ENCODE measurements at places on chromosomes 5 and 9.

GRCh38 chr5:74865256-74865803, 857 bp downstream of the FAM169A start:
- no peak for DNase-seq

DNA sequence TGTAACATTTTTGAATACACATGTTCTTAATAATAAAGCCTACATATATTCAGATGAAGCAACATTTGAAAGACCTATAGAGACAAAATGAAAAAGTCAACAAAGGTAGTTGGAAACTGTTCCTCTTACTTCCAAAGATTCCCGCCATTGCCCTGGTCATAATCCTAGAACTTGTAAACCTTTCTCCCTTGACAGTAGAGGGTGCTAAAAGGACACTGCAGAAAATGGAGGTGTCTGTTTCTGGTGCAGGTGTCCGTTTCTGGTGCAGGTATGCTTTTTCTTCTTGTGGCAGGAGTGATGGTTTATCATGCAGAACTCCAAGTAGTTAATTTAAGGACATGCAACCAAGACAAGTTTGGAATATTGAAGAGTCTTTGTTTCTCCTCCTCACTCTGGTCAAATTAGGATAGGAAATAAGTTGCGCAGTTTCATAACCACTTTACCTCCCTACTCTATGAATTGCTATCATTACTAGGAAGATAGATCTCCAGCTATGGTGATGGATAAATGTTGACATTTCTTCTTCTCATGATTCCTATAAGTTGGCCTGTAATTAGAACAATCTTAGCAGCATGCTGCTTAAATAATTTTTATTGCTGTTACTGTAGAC, 56.0 kb upstream of the FAM174A start:
- no peak for DNase-seq

DNA sequence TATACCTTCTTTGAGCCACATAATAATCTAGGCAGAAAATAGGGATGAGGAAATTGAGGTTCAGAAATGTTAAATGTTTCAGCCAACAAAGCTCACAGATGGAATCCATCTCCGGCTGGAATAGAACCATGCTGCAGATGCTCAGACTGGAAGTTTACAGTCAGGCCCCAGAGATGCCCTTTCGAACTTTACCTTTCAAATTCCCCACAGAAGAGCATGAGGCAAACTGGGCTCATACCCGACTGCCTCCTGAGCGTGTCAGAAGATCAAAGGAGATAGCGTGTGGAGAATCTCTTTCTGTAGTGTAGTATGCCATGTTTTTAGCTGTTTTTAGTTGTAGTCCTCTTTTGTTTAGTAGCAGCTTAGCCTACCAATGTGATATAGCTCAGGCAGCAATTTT, 72.0 kb upstream of the DAP start:
- DNase-seq, result no peak

GRCh38 chr5:54720341-54720740, 202.8 kb downstream of the SNX18 start:
- DNase-seq, result no peak

GRCh38 chr5:104628911-104629310, 1066.3 kb upstream of the NUDT12 start:
- no peak for DNase-seq

DNA sequence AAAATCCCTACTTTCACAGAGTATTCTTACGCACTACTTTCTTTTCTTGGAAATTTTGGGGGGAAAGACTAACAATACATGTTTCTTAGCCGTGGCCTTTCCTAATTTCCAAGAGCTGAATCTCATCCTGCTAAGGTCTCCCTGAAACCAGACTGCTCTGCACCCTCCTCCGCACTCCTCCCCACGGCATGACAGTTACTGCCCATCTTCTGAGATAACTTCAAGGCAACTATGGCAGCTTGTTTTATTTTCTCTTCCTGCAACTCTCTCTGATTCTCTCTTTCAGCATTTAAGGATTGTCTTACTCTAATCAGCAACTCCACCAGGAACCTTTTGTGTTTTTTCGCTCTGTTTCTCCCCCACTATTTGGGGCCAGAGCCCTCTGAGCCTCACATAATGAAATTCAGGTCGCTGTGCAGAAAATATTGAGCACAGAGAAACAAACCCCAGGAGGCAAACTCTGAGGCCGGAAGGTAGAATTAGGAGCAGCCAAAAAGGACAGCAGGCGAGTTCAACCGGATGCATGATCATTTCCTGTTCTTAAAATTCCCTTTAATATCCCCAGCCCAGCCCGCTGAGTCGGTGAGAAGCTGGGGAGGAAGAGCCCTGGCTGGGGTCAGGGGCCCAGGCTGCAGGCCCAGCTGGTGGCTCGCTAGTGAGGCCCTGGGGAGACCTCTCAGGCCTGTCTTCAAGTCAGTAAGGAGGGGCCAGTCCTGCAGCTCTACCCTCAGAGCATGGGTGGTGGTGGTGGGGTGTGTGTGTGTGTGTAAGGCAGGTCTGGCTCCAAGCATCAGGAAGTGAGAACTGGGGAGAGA, 213.6 kb upstream of the S1PR3 start:
- DNase-seq, result no peak

DNA sequence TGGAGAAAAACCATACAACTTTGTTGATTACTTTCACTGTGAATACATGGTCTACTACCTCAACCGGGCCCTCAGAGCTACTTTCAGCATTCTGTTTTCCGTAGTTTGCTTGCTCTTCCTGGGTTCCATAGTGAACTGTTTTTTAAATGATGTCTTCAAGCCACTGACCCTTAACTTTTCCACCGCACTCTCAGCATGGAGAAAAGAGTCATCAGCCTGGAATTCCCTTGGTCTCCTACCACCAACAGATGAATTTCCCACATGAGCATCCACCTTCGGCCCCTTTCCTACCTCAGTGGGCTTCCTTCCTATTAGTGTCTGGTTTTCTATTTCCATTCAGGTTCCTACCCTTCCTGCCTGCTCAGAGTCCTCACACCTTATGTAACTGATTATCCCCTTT, 135.9 kb upstream of the ADAMTSL1 start:
- no peak for DNase-seq

DNA sequence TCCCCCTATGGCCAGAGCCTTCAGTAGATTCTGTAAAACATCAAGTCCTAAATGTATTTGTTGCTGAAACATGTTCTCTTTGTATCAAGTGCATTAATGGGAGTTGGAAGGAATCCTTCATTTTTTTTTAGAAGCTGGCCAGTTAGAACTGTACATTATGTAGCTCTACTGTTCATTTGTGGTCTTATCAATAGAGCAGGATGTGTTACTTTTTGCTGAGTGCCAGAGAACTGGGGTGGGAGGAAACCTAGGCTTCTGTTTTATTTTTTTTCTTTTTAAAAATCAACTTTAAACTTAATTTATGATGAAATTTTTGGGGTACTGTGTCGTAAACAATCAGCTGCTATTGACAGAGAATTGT, 5.1 kb downstream of the PIP5K1B start:
- DNase-seq, result no peak

DNA sequence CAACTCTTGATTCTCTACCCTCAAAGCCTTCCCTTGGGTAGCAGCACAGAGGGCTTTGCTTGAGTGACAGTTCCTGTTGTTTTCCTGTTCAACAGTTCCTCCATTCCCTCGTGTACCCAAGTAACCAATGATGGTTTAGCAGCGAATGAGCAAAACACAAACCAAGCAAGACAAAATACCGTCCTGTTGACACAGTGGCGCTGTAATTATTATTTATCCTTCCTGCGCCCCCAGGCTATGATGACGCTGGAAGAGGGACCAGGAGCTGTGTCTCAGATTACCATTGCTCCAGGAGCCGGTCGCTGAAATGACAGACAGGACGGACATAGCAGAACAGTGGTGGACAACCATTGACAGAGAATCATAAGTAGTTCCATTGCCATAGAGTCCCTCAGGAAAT, 154.8 kb downstream of the GADD45G start:
- DNase-seq, result no peak

DNA sequence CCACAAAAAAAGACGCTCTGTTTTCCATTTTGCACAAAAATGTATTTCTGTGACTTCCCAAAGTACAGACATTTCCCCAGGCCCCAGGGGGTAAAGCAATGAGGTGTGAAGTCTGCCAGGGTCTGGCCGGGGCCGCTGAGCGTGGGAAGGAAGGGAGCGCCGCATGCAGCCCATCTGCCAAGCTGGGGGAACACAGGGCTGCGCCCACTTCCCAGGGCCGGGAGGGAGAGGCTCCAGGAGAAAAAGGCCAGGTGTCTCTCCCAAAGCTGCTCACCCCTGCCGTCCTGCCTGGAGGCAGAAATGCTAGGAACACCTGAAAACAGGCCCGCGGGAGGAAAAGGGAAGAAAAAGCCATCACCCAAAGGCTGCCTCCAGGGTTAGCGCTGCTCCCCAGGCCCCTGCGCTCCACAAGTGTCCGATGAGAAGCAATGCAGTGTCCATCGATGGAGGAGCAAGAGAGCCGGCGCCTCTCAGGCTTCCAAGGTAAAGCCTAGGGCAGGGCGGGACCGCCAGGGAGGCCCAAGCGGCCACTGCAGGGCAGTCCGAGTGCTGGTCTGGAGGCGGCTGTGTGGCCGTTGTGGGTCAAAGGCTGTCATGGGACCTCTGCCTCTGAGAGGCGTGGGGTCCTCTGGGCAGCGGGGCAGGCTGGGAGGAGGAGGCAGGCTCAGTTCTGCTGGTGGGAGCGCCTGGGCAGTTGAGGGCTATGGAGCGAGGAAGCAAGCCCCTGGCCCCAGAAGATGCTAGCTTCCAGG, 6.0 kb upstream of the ZDHHC12 start:
- no peak for DNase-seq

- DNase-seq, result no peak
Observed at GRCh38 chr9:110444911-110445310, 107.2 kb upstream of the TXNDC8 start.

GRCh38 chr5:127292030-127292735, 1.6 kb downstream of the MEGF10 start:
- no peak for DNase-seq

- DNase-seq, result no peak
Observed at GRCh38 chr9:93576258-93577077, at the start of gene PHF2. TSS of gene PHF2 (plus strand) at chr9:93576584. CDS start at chr9:93576774, 190 bp downstream.

GRCh38 chr5:54547711-54548250, 30.2 kb downstream of the SNX18 start:
- no peak for DNase-seq

DNA sequence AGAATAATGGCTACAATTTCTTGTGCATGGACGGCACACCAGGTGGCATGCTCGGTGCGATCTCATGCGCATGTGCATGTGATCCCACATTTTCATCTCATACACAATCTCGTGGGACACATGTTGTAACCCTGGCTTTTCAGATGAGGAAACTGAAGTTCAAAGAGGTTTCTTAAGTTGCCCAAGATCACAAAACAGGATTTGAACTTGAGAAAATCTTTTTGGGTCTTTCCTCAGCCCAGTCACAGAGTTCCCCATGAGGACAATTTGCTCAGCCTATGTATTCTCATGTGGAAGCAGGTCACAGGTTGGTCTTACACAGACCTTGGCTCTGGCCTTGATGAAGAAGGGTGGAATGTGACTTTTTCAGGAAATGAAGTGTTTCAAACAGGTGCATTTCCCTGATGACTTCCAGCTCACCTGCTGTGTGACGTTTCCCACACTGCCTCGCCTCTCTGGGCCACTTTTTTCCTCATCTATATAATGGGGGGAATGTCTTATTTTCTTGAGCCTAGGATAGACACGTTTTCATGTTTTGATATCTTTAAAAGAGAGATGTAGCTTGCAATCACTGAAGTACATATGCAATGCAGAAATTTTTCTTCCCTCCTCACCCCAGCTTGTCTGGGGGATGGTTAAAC, 7.1 kb upstream of the ORM1 start:
- DNase-seq, result no peak

- no peak for DNase-seq
Observed at GRCh38 chr5:15002791-15003190, 131.2 kb upstream of the ANKH start.

- peak; percentile 84 for DNase-seq
Observed at GRCh38 chr9:133147412-133148198, 16.1 kb downstream of the GBGT1 start.

GRCh38 chr5:19676895-19677294, 311.1 kb downstream of the CDH18 start:
- no peak for DNase-seq

DNA sequence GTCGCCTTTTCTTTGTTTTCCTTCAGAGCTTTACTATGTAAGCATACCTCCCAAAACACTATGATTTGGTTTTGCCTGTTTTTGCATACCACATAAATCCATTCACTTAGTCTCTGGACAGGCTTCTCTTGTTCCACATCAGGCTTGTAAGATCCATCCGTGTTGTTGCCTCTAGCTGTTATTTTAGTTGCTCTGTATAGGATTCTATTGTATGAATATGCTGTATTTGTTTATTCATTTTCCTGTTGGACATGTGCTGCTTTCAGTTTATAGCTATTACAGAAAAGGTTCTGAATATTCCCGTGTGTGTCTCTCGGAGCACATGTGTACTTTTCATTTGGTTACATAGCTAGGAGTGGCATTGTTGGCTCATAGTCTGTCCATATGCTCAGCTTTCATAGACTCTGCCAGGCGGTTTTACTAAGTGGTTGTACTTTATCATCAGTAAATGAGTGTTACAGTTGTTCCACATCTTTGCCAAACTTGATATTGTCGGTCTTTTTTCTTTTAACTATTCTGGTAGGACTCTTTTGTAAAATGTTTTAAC, 41.8 kb downstream of the NUP214 start:
- DNase-seq, result no peak

DNA sequence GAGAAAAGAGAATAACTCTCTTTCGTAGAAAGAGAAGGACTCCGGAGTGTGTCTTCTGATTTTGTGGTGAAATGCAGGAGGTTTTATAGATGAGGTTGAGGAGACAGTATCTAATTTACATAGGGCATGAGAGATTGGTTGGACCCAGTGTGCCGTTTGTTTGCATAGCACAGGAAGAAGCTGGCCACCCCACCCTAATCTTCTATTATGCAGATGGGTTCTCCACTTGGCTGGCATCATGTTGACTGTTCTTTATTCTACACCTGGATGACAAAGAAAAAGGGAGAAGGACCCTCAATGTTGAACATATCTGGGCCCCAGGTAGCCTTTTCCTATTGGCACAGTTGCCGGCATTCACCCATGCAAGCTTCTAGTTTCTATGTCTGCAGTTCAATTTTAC, 23.2 kb upstream of the MINAR2 start:
- DNase-seq, result no peak

DNA sequence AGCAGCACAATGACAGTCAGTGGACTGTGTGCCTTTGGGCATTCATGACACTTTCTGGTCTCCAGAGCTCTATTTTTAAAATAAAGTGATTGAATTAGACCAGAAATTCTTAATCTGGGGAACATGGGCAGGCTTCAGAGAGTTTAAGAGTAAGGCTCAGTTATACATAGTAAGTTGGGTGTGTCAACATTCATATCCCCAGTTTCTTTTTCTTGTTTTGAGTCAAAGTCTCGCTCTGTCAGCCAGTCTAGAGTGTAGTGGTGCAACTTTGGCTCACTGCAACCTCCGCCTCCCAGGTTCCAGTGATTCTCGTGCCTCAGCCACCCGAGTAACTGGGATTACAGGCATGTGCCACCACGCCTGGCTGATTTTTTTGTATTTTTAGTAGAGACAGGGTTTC, 13.7 kb upstream of the KIF4B start:
- no peak for DNase-seq

- DNase-seq, result no peak
Observed at GRCh38 chr9:134959971-134960310, 42.2 kb upstream of the FCN1 start.

- no peak for DNase-seq
Observed at GRCh38 chr5:74288448-74289108, 351.9 kb downstream of the ENC1 start.

All from T follicular helper cell (primary cell).